ENCODE measurements at places on chromosomes 12 and 14.

DNA sequence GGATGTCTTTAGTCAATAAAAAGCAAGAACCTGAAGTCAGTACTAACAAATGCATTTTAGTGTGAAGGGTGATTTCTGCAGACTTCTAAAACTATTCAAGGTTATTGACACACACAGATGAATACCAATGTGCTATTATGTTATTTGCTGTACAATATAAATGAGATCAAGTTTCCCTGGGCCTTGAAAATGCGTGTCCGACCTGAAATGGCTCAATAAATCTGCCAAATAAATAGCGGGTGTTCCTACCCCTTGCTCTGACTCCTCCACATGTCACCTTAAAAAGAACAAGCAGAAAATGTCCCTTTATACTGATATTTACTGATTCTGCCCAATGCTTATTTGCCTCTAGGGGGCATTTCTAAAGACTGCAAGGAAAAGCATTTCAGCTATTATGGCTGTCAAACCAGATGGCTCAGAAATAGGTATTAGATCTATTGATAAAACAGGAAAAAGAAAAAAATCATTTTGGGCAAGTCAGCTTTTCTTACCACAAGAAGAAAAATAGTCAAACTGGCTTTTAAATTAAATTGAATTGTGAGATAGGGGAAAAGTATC lies 367.3 kb upstream of the KITLG start:
- no peak for DNase-seq

- no peak for DNase-seq
Measured at GRCh38 chr14:41360126-41360525, 246.6 kb upstream of the LRFN5 start.

DNA sequence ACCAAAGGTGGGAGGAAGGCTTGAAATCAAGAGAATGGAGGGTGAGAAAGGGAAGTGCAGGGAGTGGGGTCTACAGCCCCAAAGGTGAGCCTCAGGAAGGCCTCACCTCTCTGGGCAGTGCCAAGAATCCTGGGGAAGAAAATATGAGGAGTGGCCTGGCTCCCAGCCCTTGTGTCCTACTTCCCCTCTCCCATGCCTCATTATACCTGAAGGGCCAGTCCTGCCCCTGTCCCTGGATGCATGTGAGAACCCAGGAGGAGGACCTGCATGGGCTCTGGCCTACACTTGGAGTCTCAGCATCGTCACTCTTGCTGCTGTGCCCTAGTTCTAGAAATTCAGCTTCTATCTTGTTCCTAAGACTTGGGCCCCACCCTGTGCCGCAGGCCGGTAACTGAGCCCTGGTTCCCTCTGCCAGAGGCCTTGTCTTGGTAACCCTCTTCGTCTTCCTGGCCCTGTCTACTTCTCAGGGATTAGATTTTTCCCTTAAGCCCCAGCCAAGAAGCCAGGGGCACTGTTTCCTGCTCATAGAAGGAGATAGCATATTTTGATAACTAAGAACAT lies 10.9 kb upstream of the MYH7 start:
- no peak for DNase-seq

DNA sequence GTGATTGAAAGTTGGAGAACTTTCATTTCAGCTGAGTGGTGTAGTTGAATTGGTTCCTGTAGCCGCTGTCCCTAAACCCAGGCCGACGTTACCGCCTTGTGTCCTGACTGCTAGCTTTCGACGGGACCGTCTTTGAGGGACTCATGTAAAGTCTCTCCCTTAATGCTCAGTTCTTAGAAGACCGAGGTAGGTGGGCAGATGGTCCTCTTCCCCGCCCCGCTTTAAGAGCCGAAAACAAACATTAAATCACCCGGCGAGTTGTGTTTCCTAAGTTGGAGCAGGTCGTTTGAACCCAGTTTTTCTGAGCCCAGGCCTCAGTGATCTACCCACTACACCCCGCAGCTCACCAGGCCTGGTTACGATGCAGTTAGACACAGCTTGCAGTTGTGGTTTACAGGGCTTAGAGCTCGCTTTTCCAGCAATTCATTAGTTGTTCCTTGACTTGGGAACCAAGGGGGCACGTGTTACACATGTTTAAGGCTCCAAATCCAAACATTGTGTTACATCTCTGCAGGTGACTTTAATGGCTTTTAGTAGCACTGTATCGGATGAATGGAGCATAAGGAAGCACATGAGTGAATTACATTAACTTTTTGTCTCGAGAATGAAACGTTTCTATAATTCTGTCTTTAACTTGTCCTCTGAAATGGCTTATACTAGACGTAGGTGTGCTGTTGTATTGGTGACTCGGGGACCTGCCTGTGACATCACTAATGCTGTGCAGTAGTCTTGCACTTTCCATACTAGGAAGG lies 790 bp downstream of the NEDD1 start:
- DNase-seq: no peak

DNA sequence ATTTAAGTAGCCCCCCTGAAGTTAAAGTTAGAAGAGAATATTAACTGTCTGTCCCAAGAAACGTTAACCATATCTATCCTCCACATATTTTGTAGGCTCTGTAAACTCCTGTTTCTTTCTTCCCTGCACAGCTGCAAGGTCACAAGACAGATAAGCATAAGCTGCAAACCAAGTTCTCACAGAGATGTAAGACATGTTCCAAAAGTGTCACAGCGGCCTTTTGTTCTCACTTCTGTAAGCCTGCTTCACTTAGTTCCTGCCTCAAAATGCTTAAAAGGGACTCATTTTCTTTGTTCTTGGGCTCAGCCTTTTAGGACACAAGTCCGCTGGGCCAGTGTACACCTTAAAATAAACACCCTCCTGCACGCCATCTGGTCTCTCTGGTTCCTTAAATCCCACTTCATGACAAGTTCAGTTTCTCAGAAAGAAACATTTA lies 3.2 kb downstream of the RNASE1 start:
- DNase-seq: no peak

DNA sequence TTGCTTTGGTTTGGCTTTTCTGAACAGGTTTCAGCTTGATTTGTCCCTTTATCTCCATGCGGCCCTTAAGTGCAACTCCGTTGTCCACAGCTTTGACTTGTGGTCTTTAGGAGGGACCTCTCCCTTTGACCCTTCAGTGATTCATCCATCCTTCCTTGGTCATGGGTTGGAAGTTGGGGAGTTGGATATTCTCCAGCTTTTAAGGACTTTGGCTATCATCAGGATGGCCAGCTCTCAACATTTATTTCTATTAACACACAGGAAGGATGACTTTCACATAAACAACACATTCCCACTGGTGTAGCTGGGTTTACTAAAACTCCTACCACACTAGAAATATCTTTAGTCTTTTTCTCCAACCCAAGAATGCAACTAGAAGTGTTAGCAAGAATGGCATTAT lies 50.9 kb upstream of the E2F7 start:
- no peak for DNase-seq

GRCh38 chr14:100239840-100240667 lies 1.1 kb downstream of the YY1 start:
- DNase-seq: peak; percentile 59

DNA sequence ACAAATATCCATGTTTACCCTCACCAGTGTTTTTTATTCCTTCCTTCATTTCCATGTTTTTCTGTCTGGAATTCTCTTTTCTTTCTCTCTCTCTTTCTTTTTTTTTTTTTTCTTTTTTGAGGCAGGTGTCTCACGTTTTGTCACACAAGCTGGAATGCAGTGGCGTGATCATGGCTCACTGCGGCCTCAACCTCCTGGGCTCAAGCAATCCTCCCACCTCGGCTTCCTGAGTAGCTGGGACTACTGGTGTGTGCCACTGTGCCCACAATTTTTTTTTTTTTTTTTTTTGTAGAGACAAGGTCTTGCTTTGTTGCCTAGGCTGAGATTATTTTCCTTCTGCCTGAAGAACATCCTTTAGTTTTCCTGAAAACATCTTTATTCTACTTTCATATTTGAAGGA lies 15.0 kb upstream of the AMIGO2 start:
- DNase-seq: no peak

GRCh38 chr12:101859664-101860607 lies 17.4 kb upstream of the DRAM1 start:
- no peak for DNase-seq

DNA sequence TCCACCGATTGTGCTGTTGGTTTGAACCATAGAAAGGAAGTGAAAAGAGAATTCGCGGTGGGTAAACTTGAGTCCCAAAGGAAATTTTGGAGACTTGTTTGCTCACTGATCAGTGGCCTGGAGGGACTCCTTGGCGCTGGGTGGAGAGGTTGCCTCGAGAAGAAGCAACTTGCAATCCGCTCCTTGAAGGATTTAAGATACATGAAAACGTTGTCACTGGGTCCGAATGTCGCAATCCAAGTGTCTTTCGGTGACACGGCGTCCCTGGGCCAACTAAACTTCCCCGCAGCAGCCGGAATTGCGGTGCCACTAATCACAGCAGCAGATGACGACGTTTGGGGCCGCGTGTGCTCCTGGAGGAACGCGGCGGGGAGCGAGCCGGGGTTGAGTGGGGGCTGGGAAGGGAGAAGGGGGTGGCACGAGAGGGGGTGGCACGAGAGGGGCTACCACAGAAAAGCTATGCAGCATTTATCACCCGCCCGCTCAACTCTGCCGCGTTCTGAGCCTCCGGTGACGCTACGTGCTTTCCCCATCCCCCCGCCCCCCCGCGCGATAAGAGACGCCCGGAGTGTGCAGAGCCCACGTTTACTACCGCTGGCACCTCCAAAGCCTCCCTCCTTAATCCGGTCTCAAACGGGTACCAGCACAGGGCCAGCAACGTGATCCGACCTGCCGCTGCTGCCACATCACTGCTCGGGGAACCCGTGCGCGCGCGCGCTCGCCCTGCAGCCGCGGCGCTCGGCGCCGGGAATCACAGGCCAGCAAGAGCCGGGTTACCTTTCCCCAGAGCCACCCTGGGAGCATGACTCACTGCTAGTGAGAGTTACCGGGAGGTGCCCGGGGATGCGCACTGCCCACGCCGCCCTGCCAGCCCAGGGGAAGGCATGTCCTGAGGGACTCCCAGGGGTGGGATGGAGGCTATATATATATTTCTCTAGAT lies 833 bp upstream of the BHLHE41 start:
- DNase-seq: peak; percentile 43

DNA sequence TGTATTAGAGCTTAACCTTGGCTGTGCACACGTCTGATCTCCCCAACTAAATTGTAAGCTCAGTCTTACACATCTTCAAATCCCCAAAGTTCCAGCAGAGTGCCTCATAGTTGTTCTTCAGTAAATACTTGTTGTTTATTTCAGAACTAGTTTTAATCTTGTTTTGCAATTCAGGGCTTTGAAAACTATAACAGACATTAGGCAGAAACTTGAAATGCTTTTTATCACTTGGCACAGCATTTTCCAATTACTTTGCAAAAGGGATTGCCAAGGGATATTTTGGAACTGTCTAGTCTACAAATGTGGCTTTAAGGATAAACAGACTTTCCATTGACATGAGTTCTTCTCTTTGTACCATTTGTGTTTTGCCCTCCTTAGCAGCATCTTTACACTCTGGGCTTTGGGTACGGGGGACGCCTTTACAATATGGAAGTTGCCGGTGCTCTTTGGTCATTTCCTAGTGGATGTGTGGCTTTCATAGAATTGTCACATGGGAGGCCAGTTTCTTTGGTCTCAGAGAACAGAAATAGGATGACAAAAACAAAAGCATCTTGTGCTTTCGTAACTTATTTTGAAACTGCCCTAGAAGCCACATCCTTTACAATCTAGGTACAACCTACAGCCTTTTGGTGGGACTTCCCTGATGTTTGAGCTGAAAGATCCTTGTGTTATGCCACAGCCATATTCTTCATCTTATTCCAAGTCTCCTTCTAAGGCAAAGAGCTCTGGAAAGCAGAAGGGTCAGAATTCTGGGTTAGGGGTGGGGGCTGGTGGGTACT lies 96.9 kb downstream of the NPAS3 start:
- DNase-seq: no peak

- no peak for DNase-seq
Measured at GRCh38 chr14:68475802-68476201, 317.1 kb downstream of the ZFP36L1 start.

DNA sequence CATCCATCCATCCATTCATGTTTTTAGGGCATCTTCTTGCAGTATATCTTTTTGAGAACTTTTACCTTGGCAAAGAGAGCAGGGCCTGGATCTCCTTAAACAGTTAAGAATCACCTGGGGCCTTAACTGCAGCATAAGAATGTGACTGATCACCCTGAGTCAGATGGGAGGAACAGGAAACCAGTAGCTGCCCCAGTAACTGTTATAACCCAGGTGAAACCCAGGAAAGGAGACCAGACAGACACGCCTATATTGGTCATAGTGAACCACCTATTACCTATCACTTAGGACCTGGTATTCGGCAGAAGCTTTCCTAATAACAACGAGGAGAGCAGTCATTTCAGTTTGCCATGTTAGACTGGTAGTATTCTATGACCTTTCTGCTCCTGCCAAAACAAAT lies 43.4 kb upstream of the NR2C1 start:
- DNase-seq: no peak

All from omental fat pad (tissue), 4 donors.